ENCODE measurements at places on chromosomes 6 and 20. TPM values are rescaled to one million over a fixed set of nuclear protein-coding genes. Genes with fewer than 3 reads are reported as not detected.

CFB gene
- 1,205 TPM for total RNA-seq

FILIP1 gene
- total RNA-seq = not detected

ADRM1 gene
- total RNA-seq = 227 TPM

HNF4A gene
- 41.1 TPM for total RNA-seq

RIMS1 gene
- total RNA-seq = 1.4 TPM

RIN2 gene
- total RNA-seq = 9.8 TPM

KHDRBS2 gene
- not detected for total RNA-seq

- DNase-seq = no peak
These were observed 25.8 kb downstream of the BHLHE23 start for GRCh38 chr20:62980970-62981369.

DNA sequence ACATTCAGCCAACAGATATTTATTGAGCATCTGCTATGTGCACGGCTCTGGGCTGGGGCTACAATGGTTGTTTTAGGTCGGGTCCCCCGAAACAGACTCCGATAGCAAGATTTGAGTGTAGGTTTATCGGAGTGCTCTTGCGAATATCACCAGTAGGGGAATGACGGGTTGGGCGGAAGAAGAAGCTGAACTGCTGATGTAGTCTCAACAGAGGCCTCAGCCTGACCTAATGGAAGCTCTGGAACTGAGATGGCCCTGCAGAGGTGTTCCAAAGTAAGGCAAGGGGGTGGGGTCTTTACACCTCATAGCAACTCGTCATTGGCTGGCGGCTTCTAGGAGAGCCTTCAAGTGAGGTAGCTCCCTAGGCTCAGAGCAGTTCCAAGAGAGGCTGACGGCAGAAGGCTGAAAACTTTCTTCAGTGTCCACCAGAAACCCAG lies 1.1 kb downstream of the L3MBTL1 start:
- DNase-seq = peak; percentile 15

GRCh38 chr6:168297643-168298042 lies 21.9 kb downstream of the DACT2 start:
- no peak for DNase-seq

DNA sequence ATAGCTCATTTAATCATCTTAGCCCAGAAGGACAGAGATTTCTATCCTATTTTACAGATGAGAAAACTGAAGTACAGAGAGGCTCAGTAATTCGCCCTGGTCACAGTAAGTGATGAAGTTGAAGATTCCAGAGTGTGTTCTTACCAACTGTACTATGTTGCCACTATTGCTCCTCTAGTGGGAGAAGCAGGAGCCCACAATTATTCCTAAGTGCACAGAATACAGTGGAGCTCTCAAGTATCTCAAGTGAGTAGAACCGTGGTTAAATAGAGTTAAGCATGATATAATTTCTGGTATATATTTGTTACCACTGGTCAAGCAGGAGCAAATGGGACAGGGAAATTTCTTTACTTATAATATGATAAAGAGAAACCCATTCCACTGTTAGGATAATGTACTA lies 22.1 kb downstream of the REPS1 start:
- DNase-seq = no peak

- DNase-seq = no peak
These were observed 18.4 kb downstream of the SLC22A23 start for GRCh38 chr6:3438190-3439167.

- no peak for DNase-seq
These were observed 54.7 kb upstream of the HFE start for GRCh38 chr6:26032340-26033084.

- no peak for DNase-seq
These were observed 199.7 kb downstream of the SOD2 start for GRCh38 chr6:159493231-159493897.

- DNase-seq = no peak
These were observed 84.1 kb downstream of the SLC23A2 start for GRCh38 chr20:4916971-4917881.

DNA sequence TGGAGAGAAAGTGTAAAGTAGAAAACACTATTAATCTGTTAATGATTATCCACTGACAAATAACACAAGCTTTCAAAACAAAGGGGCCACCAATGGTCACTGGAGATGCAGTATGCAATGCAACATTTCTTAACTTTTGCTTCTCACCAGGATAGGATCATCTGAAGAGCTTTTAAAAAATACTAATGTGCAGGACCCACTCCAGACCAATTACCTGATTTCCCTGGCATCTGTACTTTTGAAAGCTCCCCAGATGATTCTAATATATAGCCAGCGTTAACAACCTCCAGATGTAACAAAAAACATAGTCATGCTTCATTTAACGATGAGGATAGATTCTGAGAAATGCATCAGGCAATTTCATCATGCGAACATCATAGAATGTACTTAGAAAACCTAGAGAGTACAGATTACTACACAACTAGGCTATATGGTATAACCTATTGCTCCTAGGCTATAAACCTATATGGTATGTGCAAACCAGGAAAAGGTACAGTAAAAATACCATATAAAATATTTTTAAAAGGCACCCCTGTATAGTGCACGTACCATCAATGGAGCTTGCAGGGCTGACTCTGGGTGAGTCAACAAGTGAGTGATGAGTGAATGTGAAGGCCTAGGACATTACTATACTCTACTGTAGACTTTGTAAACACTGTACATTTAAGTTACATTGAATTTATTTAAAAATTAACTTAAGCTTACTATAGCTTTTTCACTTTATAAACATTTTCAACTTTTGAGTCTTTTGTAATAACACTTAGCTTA lies 69.2 kb downstream of the ATG5 start:
- no peak for DNase-seq

- DNase-seq = no peak
These were observed 9.4 kb upstream of the SRC start for GRCh38 chr20:37336369-37337207.

GRCh38 chr6:34237316-34237721 lies 646 bp downstream of the HMGA1 start:
- no peak for DNase-seq

Measured in Calu3 (cell line).